ENCODE measurements at places on chromosomes 13 and 19.

DNA sequence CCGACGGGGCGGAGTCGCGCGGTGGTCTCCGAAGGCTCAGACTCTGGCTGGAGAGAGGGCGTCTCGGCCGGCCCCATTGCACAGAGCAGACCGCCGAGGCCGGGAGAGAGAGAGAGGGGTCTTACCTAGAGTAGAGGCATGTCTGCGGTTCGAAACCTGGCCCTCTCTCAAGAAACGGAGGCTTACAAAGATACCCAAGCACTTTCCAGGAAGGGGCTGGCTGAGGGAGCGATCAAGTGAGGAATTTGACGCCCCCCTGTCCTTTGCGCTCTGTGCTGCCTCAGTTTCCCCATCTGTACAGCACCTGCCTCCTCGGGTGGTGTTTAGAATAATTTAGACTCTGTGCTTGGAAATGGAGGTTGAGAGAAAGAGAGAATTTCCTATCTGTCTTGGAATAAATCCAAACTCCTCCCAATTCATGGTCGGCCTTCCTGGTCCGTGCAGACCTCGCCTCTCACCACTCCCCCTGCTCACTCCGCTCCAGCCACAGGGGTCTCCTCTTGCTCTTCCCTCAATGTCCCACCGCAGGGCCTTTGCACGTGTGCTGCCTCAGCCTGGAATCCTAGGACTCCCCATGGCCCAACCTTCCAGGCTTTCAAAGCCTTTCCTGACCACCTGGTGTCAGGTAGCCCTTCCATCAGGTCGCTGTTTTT, 658 bp upstream of the ISOC2 start:
- no peak for DNase-seq

DNA sequence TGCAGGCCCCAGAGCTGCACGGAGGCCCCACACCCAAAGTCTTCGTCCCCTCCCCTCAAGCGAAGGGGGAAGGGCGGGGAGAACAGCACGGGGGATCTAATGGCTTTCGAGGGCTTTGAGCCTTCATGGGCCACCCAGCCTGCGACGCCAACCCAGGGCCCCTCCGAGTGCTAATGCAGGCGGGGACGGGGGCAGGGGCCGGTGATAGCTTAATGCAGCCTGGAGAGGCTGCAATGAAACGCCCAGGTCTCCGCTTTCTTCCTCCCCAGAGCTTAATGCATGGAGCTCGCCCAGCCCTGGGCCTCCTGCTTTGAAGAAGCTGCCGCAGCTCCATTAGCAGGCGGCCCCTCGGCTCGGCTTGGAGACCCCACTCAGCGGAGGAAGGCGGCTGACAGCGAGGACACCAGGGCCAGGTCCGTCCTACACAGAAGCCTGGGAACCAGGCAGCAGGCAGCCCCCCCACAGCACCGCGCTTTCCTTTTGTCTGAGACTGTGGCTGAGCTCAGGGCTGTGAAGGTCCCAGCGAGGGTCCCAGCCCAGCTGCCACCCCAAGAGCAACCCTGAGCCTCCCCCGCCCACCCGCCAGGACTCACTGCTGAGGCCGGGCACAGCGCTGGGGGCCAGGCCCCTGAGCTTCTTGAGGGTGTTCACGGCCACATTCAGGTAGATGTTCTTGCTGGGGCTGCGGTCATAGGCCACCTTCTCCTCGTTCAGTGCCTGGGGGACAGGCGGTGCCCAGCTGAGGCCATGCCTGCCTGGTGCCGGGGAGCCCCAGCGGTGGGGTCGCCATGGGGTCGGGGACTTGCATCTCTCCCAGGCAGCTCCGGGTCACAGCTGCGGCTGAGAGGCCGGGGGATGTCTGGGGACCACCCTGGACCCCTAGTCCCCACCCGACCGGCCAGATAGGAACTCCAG, 7.5 kb upstream of the ATP8B3 start:
- no peak for DNase-seq

DNA sequence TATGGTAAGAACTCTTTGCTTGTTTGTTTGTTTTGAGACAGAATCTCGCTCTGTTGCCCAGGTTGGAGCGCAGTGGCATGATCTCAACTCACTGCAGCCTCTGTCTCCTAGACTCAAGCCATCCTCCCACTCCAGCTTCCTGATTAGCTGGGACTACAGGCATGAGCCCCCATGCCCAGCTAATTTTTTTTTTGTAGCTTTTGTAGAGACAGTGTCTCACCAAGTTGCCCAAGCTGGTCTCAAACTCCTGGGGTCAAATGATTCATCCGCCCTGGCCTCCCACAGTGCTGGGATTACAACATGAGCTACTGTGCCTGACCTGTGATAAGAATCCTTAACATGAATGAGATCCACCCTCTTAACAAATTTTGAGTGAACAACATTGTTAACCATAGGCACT, 183.9 kb upstream of the TSHZ3 start:
- DNase-seq, result no peak

GRCh38 chr19:33906578-33907335, 110.1 kb downstream of the KCTD15 start:
- no peak for DNase-seq

- DNase-seq, result no peak
These were observed 30.2 kb downstream of the COL4A2 start for GRCh38 chr13:110337247-110337646.

DNA sequence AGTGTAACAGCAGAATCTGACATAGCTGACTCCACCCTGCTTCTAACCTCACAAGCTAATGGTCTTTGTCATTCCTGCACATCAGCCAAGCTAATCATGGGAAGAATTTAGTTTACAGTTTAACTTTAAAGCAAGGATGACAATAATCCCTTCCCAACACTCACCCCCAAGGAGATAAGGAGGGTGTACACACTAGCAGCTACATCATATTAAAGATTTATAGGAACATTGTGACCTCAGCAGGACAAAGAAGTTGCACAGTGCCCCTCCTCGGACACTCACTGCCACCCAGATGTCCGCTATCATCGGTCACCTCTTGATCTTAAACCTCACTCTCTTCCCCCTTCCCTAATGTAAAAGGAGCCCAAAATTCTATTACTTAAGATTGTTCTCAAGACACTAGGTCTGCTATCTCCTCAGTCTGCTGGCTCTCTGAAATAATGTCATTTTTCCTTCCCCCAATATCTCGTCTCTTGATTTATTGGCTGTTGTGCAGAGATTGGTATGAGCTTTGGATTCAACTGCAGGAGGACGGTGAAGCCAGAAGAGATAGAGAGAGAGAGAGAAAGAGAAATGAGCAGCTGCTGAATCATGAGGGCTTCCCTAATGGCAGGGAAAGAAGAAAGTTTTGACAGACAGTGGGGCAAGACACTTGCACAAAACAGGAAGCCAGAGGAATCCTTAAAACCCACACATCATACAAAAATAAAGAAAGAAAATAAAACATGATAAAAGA, 17.5 kb upstream of the FFAR2 start:
- no peak for DNase-seq

DNA sequence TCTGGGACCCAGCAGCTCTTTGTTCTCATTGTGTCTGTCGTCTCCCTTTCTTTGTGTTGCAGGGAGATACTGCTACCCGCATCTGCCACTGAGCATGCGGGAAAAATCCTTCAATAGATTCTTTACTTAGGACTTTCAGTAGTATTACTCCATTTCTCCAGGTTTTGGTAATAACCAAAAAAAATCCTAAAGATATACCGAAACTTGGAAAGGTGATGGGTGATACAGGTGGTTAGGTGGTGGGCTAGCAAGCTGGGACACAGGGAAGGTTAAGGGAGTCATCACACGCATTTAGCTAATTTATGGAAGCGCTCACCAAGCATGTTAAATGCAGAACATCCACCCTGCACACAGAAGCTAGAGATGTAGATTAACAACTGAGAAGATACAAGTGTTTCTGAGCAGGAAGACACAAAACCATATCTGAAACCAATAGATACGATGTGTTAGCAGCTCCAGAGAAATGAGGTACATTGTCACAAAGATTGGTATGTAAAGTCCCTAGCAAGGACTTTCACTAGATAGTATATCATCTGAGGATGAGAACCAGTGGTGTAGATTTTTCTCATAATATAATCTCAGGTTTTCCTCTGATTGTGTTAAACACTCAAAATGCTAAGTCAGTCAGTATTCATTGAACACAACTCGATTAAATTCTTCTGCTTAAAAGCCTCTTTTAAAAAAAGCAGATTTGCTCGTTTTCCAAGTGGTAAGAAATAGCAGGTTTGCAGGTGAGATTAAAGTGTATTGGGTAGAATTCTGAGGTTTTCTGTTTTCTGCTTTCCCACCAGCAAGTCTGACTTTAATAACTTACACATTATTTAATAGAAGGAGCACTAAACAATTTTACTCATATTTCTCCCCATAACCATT, 1.2 kb upstream of the SLAIN1 start:
- peak; percentile 45 for DNase-seq

DNA sequence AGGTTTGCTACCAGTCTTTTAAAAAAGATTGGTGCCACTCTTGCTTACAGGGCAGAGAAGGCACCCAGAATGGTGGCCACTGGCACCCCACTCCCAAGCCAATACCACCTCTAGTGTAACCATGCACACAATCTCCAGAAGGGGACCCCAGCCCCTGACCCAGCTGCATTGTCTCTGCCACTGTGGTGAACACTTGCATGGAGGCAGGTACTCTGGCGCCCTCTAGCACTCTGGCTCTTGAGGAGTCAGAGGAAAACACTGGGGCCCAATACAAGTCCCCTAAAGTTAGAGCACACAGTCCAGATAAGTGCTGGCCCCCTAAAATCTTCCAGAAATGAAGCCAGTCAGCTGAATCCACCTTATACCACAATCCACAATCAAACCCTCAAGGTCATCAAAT, 6.0 kb downstream of the ERVV-1 start:
- DNase-seq, result no peak

DNA sequence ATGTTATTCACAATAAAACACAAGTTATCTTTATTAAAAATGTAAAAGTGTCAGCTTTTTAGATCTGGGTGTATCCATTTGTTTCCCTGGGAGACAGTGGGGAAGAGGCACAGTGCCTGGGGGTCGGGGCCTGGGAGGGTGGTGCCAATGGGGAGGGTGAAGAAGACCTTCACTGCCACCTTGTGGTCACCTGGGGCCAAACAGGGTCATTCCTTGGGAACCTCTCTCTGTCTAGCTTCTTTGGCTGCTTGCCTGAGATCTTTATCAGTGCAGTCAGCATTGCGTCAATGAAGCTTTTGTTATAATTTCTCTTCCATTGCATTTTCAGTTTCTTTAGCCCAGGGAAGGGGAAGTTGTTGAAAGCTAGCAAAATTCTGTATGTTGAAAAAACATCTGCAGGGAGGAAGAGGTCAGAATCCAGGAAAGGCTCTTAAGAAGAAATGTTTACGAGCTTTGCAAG, 39.1 kb downstream of the PCDH8 start:
- peak; percentile 75 for DNase-seq

GRCh38 chr13:70424428-70424827, 316.2 kb upstream of the KLHL1 start:
- DNase-seq, result no peak

DNA sequence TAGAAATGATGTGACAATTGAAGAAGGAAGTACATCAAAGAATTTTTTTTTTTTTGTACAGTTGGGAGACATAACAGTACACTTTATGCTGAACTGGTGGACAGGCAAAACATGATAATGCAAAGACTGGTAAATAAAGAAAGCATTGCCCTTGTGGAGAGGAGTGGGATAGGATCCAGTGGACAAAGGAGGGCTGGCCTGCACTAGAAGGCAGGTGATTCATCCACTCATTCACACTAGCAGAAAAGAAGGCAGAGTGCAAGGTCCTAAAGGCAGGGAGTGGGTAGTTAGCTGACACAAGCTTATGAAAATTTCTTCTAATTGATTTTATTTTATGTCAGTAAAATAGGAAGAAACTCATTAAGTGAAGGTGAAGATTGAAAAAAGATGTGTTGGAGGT, 17.6 kb upstream of the NALCN start:
- DNase-seq, result no peak

GRCh38 chr13:79445968-79446645, 34.8 kb upstream of the NDFIP2 start:
- DNase-seq, result no peak

- peak; percentile 79 for DNase-seq
These were observed 271.9 kb downstream of the SLITRK6 start for GRCh38 chr13:85527316-85527715.

DNA sequence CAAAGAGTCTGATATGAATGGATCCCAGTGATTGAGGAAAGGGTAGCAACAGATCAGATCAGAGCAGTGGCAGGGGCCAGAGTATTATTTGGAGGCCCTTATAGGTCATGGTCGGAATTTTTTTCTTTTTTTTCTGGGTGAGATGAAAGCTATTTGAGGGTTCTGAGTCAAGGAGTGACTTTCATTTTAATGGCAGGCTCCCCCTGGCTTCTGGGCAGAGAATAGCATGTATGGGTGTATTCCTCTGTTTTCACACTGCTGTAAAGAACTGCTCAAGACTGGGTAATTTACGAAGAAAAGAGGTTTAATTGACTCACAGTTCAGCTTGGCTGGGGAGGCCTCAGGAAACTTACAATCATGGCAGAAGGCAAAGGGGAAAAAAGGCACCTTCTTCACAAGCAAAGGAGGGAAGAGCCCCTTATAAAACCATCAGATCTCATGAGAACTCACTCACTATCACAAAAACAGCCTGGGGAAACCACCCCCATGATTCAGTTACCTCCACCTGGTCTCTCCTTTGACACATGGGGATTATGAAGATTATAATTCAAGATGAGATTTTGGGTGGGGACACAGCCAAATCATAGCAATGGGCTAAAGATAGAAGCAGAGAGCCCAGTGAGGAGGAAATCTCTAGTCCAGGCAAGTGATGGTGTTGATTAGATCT, 3.0 kb upstream of the SLC6A16 start:
- no peak for DNase-seq

GRCh38 chr13:66914155-66914554, 316.0 kb downstream of the PCDH9 start:
- no peak for DNase-seq

GRCh38 chr13:71871844-71872243, 4.8 kb upstream of the DACH1 start:
- DNase-seq, result no peak

DNA sequence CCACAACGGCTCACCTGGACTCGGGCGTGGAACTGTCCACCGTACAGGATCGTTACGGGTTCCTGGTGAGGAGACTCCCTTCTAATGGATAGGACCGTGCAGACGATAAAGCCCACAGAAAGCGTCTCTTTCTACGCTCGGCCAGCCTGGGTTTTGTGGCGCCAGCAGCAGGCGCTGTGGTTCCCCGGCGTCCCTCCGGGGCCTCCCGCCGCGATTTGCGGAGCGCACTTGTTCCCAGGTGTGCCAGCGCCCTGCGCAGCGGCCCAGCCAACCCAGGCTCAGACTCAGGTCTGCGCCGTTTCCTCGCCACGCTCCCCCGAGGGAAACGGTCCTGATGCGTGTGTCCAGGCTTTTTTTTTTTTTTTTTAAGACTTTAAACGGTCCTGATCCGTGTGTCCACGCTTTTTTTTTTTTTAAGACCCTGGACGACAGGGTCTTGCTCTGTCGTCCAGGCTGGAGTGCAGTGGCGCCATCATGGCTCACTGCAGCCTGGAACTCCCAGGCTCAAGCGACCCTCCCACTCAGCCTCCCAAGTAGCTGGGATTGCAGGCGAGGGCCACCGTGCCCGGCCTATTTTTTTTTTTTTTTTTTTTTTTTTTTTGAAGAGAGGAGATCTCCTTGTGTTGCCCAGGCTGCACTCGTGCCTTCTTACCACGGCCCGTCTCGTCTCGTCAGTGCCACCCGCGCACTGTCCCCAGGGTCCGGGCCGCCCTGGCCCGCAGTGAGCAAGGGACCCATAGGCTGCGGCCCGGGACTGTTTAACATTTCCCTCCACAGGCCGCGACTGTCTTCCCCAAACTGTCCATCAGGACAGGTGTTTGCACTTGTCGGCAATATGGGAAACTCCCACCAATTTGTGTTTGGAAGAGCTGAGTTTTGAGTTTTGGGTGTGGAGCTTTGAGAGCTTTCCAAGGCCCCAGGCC, 23.8 kb downstream of the GJA3 start:
- DNase-seq, result no peak

GRCh38 chr19:33524024-33524664, 2.6 kb upstream of the PEPD start:
- no peak for DNase-seq

- DNase-seq, result no peak
These were observed 45.7 kb downstream of the F2RL3 start for GRCh38 chr19:16934489-16934888.

Data from SHP77 treated with DMSO at 0.1 percent for 48 hours (cell line).